ENCODE measurements at places on chromosomes 16 and 17.
A peak's percentile ranks its signal among the peaks of the same experiment; 100 is the strongest.

GRCh38 chr16:57273359-57273758 lies 11.1 kb downstream of the PLLP start:
- DNase-seq: no peak

DNA sequence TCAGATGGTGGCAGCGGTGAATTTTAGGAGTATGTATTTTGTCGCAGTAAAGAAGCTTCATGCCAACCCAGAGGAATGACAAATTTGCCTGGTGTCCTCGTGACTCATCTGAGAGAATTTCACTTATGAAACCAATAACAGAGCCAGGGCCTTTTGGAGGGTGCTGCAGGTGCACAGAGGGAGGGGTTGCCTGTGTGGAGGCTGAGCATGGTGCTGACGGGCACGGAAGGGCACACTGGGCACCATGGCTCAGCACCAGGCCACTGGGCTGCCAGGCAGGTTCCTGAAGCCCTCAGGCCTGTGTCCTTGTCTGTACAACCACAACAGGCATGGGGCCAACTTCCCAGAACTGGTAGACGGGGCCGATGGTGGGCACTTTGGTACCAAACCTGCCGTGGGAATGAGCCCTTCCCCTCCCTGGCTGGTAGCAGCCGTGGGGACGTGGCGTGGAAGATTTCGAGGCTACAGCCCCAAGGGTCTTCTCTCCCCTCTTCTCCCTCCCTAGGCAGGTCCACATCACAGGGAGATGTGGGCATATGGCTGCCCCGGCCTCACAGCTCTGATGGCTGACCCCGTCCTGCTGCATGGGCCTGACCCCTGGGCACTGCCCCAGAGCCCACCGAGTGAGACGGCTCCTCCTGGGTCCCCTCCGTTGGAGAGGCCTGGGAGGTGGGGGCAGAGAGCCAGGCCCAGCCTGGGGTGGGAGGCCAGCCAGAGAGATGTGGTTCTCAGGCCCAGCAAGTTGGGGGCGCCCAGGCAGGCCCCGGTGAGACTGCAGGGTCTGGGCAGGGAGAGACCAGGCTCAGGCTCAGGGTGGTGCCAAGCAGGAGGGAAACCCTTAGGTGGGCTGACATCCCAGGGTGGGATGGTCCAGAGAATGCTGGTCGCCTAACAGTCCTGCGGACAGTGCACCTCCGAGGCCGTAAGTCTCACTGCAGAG lies 30.2 kb upstream of the ZNF469 start:
- no peak for DNase-seq

DNA sequence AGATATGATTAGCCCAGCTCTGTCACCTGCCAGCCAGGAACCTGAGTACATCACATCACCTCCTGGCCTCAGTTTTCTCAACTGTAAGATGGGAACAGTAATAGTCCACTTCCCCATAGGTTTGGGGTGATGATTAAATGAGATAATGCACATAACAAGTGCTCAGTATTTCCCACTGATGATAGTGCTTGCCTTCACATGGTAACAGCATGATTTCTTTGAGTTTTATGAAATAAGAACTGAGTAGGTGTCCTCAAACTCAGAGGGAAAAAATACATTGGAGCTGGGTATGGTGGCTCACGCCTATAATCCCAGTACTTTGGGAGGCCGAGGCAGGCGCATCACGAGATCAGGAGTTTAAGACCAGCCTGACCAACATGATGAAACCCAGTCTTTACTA lies 30.1 kb upstream of the SNN start:
- no peak for DNase-seq

- DNase-seq: peak; percentile 91
Observed at GRCh38 chr17:74842599-74843351, 16.9 kb downstream of the GRIN2C start.

GRCh38 chr16:71708696-71709095 lies 15.8 kb downstream of the PHLPP2 start:
- no peak for DNase-seq

- DNase-seq: no peak
Observed at GRCh38 chr16:56639045-56639444, 579 bp downstream of the MT1A start.

GRCh38 chr17:15452746-15453145 lies 14.7 kb downstream of the CDRT4 start:
- no peak for DNase-seq

GRCh38 chr17:69949973-69950695 lies 124.9 kb upstream of the KCNJ16 start:
- no peak for DNase-seq

DNA sequence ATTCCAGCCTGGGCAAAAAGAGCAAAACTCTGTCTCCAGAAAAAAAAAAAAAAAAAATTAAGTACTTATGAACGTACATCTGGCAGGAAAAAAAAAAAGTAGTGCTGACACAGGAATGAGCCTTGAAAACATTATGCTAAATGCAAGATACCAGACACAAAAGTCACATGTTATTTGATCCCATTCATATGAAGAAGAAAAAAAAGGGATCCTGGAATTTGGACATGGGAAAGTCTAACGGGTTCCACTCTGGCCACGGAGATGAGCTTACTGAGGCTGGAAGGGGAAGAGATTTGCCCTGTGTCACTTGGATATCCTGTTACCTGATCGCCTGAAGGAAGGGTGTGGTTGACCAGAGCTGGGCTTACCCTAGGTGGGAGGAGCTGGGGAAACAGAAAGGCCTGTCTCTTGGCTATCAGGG lies 251.9 kb downstream of the PARN start:
- no peak for DNase-seq

DNA sequence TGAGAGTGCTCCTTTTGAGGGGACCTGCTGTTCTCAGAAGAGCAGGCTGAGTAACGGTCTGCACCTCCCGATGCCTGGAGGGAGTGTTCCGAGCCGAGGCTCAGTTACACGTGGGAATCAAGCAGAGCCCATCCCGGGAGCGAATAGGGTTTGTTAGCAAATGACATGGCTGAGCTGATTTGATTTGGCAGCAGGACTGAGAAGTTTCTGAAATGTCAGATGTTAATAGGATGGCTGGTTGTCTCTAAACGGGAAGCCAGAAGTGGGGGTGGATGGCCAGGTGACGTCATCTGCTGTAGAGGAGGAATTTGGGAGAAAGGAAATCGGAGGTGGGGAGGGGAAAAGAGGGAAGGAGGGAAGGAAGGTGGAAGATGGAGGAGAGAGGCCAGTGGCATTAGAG lies 128.0 kb downstream of the RAP1GAP2 start:
- no peak for DNase-seq

DNA sequence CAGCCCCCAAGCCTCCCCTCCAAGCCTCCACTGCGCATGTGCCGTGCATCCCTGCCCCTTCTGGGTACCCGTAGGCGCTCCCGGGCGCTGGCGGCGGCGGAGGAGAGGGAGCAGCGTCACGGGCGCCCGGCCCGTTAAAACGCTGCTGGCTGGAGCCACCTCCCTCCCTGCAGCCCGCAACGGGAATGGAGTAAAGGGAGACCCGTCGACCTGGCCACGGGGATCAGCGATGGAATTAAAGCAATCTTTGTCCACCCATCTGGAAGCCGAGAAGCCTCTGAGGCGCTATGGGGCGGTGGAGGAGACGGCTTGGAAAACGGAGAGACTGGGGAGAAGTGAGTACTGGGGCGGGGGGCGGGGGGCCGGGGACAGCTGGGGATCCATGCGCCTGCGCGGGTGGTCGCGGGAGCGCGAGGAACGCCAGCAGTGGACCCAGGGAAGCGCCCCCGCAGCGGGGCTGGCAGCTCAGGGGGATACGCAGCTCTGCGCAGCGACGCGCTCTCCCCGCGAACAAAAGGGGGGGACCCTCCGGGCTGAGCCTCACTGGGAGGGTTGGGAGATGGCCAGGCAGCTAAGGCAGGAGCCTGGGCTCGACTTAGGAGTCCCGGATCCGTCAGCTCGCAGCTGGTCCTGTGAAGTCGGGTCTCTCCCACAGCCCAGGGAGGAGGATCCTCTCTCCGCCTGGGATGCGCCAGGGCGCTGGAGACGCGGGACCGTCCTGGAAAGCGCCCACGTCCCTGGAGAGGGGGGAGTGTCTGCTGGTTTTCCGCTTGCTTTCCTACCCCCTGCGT lies at the start of gene BMERB1:
Gene BMERB1 (plus strand): TSS at position 164 of the 791 bp plus-strand sequence. CDS start 66 bp downstream, at position 230.
- peak; percentile 40 for DNase-seq

- DNase-seq: no peak
Observed at GRCh38 chr16:19837331-19837980, 47.2 kb downstream of the GPRC5B start.

- no peak for DNase-seq
Observed at GRCh38 chr16:89020068-89020924, 43.3 kb upstream of the CBFA2T3 start.

GRCh38 chr17:56599088-56599487 lies 5.6 kb downstream of the NOG start:
- DNase-seq: no peak

GRCh38 chr17:63345611-63346010 lies 100.5 kb downstream of the CYB561 start:
- no peak for DNase-seq

All from NCI-H446 treated with DMSO at 0.1 percent for 48 hours (cell line).